Stimulated activated CD4-positive, alpha-beta T cell treated with anti-CD3 and anti-CD28 coated beads, Interleukin-15, amount 100 ng/mL, for 48 hours (primary cell): ENCODE measurements at places on chromosomes 12 and 14.

DNA sequence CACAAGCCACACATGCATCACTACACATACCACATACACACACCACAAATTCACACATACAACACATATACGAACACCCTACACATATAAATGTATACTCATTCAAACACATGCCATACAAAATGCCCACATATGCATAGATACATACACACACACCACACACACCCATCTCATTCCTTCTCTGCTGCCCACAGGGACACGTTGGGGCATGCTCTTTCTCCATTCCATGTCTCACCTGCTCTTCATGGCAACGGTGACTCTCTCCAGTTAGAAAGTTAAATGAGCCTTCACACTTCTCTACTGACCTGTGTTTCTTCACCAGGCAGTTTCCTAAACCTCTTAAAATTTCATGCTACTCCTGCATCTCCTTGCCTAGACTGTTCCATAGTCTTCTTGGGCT lies 1194.8 kb downstream of the BCL11B start:
- DNase-seq, result no peak

DNA sequence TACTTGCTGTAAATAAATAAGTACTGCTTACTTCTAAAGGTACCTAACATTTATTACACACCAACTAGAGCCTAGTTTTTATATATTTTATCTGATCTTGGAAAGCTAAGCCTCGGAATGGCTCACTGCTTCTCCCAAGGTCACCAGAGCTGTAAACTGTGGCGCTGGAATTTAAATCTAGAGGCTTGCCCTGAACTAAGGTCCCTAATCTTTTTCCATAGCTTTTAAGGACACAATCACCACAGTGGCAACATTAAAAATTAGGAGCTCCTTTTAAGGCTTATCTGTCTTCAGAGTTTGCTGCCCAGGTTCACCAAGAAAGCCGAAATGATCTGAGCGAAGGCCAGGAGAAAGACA lies 670 bp downstream of the CCNB1IP1 start:
- DNase-seq, result no peak

DNA sequence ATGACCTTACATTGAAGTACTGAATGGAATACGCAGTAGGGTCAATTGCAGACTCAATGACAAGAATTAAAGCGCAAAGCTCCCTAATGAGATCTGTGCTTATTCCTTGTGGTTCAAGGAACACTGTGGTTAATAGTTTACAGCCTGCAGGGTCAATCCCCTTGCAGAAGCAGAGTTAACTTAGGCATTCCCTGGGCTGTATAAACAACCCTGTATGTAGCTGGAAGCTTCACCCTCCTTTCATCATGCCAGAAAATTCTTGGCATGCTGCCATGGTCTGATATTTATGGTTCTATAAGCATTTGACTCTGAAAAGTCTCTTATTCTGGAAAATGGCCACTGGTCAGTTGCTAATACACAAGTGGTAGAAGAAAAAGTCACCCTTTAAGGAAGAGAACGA lies 227.7 kb downstream of the NOVA1 start:
- no peak for DNase-seq

DNA sequence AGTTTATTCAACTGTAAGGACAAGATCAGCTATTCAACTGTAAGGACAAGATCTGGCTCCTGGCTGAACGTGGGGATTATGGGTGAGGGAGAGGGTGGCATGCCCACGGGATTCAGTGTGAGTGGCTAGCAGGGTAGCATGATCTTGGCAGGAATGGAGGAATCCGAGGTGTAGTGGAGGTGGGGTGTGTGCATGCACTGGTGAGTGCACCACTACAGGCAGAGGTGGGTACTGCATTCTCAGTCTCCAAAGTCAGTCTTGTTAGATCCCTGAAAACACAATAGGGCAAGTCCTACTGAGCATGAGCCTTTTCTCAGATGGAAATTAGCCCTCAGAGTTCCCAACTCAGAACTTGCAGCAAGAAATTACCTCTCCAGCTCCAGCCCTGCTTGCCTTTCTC lies 32.2 kb upstream of the DCD start:
- no peak for DNase-seq

- DNase-seq, result no peak
These were observed 365 bp upstream of the ABHD4 start for GRCh38 chr14:22597771-22598098.

DNA sequence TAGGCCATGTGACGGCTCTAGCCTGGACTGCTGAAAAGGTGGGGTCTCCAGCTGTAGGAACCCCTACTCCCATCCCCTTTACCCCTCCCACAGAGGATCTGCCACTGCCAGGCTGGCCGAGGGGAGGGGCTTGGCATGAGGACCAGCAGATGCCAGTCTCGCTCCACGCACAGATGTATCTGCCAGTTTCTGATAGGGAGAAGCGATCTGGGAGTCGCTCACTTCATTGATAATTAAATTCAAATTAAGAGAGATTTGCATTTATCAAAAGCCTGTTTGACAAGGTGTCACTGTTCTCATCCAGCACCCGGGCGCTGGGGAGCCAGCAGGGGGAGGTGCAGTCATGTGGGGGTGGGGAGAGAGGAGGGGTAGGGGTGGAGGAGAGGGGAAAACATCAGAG lies 217.6 kb upstream of the MYL2 start:
- DNase-seq, result no peak

GRCh38 chr12:122951406-122951805 lies 14.9 kb downstream of the ABCB9 start:
- DNase-seq, result no peak

GRCh38 chr12:70736351-70737133 lies 99.3 kb upstream of the PTPRB start:
- no peak for DNase-seq

DNA sequence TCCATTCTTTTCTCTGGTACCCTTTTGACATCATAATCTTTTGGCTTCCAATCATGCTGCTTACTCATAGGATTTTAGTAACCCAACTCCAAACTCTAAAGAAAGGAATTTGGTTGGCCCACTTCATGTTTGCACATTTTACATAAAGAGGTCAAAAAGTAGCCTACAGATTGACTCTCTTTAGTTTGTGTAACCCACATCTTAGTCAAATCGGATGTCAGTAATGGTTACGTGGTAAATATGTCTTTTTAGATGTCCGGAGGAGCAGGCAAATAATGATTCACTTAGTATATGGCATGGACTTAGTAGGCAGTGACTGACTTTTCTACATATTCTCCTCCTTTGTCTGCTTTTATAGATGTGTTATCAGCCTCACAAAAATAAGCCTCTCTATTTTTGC lies 711.6 kb upstream of the FOXG1 start:
- DNase-seq, result no peak

DNA sequence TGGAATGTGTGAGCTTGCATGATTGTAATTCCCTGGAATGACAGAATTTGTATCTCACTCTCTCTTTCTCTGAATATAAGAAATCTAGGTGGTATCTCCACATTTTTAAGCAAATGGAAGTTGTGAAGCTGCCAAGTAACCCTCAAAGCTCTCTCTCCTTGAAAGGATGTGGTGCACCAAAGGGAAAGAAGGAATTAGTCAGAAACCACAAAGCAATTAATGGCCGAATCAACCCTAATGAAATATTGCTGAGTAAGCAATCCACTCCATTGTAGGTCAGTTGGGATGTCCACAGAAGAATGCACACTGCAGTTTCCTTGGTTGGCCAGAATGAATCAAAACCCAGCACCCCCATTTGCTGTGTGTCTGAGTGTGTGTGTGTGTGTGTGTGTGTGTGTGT lies 153.5 kb downstream of the KCNA5 start:
- DNase-seq, result no peak

DNA sequence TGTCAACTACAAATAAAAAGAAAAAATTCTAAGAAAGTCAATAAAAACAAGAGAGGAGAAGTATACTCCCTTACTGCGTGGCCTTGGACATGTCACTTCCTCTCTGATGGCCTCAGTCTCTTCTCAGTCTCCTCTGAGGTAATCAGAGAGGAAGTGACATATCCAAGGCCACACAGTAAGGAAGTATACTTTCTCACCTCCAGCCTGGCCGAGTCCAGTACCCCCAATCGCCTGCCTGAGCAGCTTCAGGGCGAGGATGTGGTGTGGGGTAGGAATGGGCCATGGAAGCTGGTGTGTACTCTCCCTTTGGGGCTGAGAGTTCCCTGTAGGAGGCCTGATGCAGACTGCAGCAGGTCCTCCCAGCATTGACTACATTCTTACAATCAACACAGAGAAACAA lies 15.8 kb downstream of the VDR start:
- DNase-seq, result no peak

GRCh38 chr12:56298828-56299227 lies 1.3 kb downstream of the CS start:
- DNase-seq, result no peak

DNA sequence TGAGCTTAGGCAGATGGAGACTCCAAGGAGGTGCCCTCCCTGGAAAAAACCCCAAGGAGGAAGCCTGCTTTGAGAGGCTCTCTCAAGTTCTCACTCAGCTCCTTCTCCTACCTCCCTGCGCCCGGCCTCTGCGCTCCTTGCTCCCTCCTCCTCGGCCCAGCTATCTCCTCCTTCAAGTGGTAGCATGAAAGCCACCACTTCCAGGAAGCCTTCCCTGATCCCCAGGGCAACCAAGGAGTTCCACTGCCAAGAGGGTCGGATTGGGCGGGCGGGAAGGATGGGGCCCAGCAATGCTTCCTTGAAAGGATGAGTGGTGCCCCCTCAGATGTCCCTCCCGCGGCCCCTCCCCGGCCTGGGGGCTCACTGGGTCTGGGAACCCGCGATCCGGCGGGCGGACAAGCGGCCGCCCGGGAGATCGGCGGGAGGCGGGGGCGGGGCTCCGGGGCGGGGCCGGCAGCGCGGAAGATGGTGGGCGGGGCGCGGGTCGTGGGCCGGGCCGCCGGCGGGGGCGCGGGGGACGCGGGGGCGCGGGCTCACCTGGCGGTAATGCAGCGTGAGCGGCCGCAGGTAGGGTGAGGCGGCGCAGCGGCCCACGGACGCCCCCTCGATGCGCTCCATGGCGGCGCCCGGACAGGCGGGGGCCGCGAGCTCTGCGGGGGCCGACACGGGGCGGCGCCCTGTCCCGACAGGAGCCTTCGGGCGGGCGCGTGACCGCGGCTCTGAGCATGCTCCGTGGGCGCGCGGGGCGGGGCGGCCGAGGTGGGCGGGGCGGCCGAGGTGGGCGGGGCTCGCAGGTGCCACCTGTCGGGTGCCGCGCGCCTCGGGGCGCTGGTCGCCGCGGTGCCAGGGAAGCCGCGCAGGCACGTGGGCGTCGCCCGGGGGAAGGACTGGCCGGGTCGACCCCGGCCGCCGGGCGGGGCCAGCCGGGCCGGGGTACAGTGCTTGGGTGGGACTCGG lies at the start of gene NUDT14:
TSS of gene NUDT14 (minus strand) at position 721 of the 957 bp plus-strand sequence. CDS start at position 618, 103 bp downstream.
- peak; percentile 83 for DNase-seq

GRCh38 chr14:34699873-34700621 lies 14.3 kb downstream of the CFL2 start:
- no peak for DNase-seq

- DNase-seq, result no peak
These were observed 14.8 kb upstream of the BCL11B start for GRCh38 chr14:99286761-99287160.

DNA sequence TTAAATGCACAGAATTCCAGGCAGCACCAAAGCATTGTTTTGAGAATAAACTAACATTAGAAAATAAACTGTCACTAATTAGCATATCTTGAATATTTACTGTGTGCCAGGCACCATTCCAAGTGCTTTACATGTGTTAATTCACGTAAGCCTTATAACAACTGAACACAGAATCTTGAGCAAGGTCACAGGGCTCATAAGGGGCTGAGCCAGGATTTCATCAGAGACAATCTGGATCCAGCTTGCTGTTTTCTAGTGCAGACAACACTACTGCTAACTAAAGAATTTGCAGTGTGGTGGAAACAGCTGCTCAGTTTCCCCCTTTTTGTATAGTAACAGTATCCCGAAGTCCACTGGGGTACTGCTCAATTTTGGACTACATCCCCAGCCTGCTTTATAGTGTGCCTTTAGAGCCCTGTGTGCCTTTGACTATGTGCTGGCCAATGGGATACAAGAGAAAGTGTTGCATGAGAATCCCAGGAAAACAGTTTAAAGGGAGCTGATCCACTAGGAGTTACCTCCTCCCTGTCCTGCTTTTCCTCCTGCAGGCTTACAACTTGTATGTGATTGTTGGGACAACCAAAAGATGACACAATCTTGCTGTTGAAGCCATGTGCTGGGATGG lies 36.0 kb upstream of the RMST start:
- no peak for DNase-seq

DNA sequence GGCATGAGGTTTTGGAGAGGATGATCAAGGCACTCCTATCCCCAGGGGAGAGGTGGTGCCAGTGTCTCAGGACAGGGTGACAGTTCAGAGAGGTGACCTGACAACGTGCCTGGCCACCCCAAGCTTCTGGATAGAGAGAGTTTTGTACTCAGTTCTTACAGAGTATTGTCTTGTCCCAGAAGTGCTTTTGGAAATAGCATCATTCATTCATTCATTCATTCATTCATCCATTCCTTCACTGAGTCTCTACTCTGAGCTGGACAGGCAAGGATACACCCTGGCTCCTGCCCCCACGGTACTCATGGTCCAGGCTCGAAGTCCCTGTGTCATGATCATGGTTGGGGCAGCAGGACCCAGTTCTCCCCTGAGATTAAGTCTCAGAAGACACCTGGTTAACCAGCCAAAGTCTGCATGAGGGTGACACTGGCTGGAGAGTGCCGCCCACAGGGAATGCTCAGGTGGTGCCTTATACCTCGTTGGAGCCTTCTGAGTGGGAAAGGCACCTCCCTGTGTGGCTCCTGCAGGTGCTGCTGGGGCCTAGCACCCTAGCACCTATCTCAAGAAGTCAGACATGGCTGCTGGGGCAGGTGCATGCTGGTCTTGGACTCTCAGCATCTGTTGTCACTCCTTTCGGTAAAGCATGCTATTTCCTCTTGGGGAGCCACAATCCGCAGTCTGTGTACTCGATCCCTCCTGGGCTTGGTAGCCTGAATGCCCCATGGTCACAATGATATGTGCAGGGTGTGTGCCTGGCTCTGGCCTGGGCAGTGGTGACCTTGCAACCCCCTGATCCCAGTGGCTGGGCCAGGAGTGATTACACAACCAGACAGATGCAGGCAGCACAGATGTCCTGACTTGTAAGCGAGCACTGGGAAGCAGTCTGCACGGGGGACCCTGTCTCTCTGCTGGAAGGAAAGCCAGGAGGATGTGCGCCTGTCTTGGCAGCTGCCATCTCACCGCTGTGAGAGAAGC lies 57.8 kb downstream of the C14orf132 start:
- DNase-seq, result no peak

- DNase-seq, result no peak
These were observed 358.6 kb downstream of the EGLN3 start for GRCh38 chr14:33592297-33592696.

DNA sequence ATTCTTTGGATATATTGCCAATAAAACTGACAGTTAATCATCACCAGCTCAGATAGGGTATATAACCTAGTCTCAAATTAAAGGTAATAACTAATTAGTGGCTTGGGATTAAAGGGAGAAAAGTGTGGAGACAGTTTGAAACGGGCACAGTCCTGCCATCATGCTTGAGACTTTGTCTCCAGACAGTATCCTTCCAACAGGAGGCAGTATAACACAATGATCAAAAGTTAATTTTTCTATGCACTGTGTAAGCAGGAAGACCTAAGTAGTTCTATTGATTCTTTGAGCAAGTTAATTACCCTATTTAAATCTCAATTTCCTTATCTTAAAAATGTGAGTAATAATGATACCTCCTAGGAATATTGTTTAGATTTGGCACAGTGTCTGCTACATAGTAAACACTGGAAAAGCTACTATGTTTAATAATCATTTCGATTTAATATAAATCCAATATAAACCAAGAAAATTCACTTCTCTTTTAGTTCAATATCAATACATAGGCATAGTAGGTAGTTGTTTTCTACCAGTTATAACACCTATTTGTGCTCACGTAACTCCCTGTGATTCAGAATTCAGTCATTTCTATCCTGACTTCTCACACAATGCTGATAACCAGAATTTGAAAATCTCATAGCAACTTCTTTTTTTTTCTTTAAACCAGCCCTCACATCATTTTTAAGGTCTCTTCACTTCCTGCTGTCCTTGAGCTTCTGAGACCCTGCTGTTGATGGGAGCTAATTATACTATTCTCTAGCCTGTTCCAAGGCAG lies 53.7 kb downstream of the GALNT4 start:
- DNase-seq, result no peak
